ENCODE measurements at places on chromosomes 7 and 10. TPM values are rescaled to one million over a fixed set of nuclear protein-coding genes. Genes with fewer than 3 reads are reported as not detected.

PON3 gene
- 1.4 TPM for total RNA-seq

CFAP70 gene
- 0.68 TPM for total RNA-seq

OR2A42 gene
- total RNA-seq: not detected

MORN4 gene
- total RNA-seq: 10.0 TPM

FBXO24 gene
- 0.21 TPM for total RNA-seq

FOXI2 gene
- total RNA-seq: not detected

HIBADH gene
- 40.2 TPM for total RNA-seq

PLXDC2 gene
- total RNA-seq: 5.5 TPM

OPALIN gene
- total RNA-seq: not detected

LYZL2 gene
- not detected for total RNA-seq

BAMBI gene
- 24.3 TPM for total RNA-seq

METTL27 gene
- total RNA-seq: 3.1 TPM
